ENCODE measurements at places on chromosomes 2 and 18.

GRCh38 chr18:63111671-63112402 is 207.7 kb downstream of the BCL2 start:
- no peak for ATAC-seq

- ATAC-seq: peak; percentile 84
Measured at GRCh38 chr2:165793161-165793778, 777 bp downstream of the GALNT3 start.

DNA sequence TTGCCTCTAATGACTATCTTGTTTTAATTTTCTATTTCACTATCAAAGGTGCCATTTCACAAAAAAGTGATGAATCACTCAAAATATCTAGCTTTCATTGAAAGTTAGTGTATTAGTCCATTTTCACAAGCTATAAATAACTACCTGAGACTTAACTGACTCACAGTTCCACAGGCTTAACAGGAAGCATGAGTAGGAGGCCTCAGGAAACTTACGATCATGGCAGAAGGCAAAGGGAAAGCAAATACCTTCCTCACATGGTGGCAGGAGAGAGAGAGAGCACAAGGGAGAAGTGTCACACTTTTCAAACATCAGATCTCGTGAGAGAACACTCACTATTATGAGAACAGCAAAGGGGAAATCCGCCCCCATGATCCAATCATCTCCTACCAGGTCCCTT is 1220.4 kb upstream of the ZEB2 start:
- ATAC-seq: peak; percentile 59

GRCh38 chr2:36823862-36824261 is 127.4 kb downstream of the VIT start:
- ATAC-seq: no peak

GRCh38 chr2:28558918-28559317 is 63.1 kb downstream of the PLB1 start:
- ATAC-seq: no peak

DNA sequence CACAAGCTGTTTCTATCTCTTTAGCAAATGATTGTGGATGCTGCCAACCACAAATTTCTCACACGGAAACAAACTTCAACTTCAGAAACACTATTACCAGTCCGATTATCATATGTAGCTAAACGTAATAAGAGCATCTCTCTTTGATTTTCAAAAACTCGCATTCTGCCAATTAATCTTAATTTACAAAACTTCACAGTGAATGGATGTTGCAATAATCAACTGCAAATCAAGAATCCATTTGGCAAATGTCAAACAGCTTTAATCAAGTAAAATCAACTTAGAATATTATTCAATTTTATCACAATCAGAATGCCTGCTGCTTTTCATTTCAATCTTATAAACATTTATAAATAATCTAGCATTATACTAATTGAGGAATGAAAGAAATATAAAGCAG is 54.2 kb downstream of the DTNB start:
- no peak for ATAC-seq

DNA sequence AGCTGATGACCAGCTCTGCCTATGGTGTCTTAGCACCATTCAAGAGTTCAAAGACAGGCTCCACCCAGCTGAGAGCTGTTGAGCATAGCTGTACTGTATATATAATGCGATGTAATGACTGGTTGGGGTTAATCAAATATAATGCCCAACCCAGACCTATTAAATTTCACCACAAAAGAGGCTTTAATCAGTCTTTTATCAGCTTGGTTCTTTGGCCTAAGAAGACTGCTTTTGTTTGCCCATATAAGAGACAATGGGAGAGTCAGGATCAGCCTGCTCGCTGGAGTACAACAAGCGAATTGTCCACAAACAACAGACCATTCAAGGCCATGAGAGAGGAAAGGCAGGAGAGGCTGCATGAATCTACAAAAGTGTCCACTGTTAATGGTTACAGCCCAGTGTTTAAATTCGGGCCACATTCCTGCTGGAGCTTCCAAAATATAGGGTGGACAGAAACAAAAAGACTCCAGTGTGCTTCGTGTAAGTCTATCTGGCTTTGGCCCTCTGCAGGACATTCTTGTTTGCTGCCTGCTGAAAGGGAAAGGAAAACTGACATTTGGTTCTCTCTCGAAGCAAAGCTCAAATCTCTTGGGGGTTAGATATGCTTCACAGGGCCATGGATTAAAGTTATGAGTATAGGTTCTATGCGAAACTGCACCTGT is 299.0 kb upstream of the FBXO11 start:
- ATAC-seq: no peak
